NCI-H1048 (cell line): ENCODE measurements at places on chromosomes 7 and 10.

DNA sequence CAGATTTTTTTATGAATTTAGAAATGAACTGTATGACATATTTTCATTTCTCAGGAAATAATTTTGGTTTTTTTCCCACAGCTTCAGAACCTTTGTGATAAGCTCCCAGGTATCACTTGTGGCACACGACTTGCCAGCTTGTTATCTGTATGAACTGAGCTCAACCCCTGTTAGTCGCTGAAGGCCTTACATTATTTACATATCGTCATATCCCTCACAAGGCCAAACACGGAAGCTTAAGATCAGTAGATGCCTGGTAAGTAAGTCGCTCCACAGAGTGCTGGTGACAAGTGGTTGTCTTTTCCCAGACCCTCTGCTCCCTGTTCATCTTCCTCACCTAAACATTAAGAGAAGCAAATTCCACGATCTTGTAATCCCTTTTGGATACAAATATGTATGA, 55.2 kb downstream of the RAPGEF5 start:
- no peak for DNase-seq

GRCh38 chr10:58299580-58299979, 30.6 kb downstream of the CISD1 start:
- DNase-seq: no peak

DNA sequence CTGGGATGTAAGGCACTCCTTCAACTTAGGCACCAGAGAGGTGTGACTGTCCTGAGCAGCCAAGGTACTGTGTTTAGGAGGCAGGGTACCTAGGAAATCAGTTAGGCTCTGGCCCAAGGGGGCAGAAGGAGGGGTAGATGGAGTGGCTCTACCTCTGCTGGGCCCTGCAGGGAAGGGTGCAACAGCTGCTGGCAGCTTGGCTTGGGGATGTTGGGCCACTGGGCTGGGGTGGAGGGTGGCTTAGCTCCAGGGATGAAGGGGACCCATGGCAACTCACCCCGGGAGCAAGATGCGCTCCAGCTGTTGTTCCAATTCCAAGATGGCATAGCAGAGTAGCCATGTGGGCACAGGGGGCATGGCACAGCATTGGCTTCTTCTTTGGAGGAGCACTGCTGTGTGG, 42.1 kb downstream of the NEURL1 start:
- DNase-seq: no peak

DNA sequence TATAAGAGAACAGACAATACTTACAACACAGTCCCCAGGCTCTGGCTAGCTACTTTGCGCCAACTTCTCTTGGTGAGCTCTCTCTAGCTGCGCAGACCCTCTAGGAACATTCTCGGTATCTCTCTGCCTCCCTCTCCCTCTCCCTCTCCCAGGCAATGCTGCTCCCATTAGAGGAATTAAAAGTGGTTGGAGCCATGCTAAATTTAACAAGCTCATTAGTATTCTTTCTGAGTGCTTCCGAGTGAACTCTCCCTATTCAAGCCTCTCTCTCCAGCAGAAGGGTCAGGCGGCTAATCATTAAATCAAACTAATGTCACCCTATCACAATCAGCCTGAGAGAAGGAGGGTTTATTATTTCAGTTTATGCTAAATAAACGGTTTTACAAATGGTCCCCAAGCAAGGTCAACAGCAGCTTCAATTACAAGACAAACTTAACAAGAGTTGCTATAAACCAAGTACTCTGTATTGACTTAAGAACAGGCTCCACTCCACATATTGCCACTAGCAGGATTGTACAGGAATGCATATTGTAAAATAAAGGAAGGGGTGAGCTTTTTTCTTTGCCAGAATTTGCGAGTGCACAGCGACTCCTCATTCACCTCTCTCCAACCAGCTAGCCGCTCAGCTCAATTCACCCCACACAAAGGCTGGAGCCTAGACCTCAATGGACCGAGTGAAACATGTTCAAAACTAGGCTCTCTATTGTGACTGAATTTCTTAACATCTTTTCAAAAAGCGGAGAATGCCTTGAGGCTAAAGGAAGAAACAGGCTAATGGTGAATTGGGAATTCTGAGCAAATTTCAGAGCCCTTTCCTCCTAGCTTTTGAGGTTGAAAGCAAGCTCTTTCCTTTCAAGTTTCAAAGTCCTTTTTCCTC, 84.4 kb downstream of the GLI3 start:
- no peak for DNase-seq

GRCh38 chr7:97697396-97697795, 34.5 kb upstream of the TAC1 start:
- DNase-seq: no peak

DNA sequence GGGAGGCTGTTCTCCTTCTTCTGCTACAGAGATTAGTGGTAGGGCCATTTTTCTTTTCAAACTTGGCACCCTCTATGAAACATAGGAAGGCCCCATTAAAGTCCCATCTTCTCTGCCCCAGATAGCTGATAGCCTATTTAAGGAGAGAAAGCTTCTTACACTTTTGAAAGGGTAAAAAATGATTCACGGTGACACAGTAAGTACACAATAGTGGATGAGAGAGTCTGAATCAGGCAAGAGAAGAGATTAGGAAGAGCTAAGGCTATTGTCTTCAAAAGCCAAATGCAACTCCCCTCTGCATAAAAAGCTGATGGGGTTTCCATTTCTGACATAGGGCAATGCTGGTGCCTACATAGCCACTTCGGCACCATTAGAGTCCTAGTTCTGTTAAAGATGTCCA, 3.6 kb downstream of the INA start:
- no peak for DNase-seq

- DNase-seq: no peak
These were observed 32.1 kb upstream of the CALD1 start for GRCh38 chr7:134747326-134747725.

GRCh38 chr10:120415709-120416330, 41.2 kb upstream of the PLPP4 start:
- no peak for DNase-seq

GRCh38 chr7:148993193-148993592, 35.1 kb downstream of the PDIA4 start:
- DNase-seq: no peak
